Cardiac fibroblast (primary cell): ENCODE measurements at places on chromosomes 11 and 22.
A peak's percentile ranks its signal among the peaks of the same experiment; 100 is the strongest.

DNA sequence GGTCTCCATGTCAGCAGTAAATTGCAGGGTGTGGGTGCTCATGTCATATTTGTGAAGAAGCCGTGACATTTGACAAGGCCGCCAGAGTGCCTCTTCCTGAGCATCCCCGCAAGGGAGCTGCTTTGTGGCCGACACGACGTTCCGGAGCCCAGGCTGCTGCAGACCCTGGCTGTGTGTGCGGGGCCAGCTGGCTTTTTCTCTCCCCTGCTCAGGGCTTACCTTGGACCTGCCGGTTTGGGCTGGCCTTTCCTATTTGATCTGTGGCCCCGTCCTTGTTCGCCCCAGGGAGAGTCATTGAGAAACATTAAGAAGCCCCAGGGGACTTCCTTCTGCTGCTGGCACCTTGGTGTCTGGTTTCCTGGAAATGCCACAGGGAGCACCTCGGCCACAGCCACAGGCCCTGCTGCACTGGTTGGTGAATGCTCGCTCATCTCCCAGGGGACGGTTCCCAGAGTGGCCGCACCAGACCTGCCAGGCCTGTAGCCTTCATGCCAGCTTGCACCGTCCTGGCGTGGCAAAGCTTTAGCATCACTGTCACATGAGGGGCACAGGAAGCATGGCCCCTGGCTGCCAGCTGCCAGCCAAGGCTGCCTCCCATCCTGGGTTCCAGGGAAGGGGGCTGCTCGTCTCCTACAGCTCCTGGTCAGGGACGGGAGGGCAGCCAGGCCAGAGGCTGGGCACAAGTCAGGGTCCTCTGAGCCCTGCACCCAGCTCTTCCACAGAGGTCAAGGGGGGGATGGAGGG lies 5.4 kb downstream of the GRK2 start:
- no peak for DNase-seq

GRCh38 chr11:67302571-67303131 lies 679 bp upstream of the SSH3 start:
- peak; percentile 23 for DNase-seq

DNA sequence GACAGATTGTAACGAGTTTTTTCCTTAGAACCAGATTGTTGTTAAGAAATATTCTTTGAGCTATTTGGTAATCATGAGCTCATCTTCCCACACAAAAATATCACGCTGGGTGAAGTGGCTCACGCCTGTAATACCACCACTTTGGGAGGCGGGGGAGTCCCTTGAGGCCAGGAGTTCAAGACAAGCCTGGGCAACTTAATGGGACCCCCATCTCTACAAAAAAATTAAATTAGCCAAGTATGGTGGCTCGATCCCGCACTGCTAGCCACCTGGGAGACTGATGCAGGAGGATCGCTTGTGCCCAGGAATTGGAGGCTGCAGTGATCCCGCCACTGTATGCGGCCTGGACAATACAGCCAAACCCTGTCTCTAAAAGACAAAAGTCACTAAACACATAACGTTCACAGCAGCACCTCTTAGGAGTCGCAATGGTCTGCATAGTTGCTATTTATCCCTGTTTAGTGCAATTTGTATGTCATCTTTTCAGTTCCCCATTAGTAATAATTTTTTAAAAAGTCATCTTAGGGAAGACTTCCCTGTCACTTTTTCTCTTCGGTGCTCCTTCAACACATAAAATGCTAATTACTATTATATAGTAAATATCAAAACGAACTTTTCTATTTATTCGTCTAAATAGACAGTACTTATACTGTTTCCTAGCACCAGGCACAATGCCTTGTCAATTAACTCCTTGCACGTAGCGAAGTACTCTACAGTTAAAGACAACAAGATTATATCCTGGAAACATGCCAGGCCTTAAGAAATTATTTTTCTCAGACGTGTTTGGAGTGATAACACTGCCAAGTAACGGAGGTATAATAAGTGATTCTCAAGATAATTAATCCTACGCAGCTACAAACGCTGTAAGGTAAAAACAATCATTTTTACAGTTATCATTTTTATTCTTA lies 1.1 kb downstream of the ST13 start:
- DNase-seq = peak; percentile 58

GRCh38 chr11:12876340-12876739 lies 132.8 kb upstream of the RASSF10 start:
- DNase-seq = no peak

DNA sequence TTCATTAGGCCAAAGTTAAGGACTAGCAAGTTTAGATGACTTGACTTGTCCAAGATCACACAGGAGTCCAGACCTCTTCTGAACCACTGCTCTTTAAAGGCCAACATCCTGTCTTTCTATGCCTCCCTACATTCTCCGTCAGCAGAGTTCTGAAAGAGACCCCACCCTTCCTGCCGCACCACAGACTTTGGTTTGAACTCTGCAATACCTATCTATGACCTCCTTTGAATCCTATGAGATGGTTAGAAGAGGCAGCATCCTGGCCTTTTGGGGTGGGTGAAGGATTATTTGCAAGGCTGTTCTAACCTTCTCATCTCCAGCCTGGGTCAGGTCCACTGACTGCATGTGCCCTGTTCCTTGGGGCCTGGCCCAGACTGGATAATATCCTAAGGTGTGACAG lies 4.3 kb upstream of the RRM1 start:
- no peak for DNase-seq

DNA sequence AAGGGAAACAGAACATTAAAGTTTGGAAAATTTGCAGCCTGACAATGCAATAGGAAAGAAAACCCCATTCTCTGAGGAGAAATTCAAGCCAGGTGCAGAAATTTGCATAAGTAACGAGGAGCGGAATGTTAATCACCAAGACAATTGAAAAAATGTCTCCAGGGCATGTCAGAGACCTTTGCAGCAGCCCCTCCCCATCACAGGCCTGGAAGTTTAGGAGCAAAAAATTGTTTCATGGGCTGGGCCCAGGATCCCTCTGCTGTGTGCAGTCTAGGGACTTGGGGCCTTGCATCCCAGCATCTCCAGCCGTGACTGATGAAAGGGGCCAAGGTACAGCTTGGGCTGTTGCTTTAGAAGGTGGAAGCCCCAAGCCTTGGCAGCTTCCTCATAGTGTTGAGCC lies 780.2 kb downstream of the LRRC4C start:
- DNase-seq = no peak

GRCh38 chr22:28867191-28867590 lies 16.2 kb upstream of the ZNRF3 start:
- DNase-seq = no peak

DNA sequence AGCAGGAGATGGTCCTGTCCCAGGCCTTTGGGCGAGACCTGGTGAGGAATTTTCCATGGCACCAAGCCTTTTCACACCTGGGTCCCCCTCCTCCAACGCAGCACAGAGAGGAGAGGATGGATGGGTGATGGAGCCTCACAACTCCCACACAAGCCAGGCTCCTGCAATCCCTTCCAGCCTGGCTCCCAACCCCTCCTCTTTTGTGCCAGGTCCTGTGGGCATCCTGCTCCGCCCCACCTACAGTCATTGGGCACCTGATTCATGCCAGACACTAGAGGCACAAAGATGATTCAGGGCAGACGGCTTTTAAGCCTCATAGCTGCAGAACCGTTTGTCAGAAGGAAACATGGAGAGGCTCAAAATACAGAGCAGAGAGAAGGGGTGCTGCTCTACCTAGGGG lies 16.1 kb upstream of the MYRF start:
- no peak for DNase-seq

DNA sequence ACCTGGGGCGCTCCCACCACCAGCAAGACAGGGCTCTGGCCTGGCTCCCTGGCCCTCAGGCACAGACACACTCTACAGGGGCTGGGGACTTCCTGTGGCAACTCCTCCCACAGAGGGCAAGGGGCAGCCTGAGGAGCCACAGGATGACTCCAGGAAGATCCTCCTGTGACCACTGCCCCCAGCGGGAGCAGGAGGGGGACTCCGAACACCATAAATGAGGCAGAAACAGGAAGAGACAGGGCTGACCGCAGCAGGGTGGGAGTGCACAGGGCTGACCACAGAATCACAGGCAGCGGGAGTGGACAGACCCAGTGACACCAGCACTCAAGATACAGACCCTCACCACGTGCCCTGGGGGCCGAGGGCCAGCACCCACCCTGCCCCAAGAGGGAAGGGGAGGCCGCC lies 10.8 kb downstream of the ARAP1 start:
- no peak for DNase-seq
